Stimulated activated CD4-positive, alpha-beta T cell treated with anti-CD3 and anti-CD28 coated beads, TNF-alpha, amount 100 ng/mL, for 1 hour (primary cell): ENCODE measurements at places on chromosomes 2 and 18.

DNA sequence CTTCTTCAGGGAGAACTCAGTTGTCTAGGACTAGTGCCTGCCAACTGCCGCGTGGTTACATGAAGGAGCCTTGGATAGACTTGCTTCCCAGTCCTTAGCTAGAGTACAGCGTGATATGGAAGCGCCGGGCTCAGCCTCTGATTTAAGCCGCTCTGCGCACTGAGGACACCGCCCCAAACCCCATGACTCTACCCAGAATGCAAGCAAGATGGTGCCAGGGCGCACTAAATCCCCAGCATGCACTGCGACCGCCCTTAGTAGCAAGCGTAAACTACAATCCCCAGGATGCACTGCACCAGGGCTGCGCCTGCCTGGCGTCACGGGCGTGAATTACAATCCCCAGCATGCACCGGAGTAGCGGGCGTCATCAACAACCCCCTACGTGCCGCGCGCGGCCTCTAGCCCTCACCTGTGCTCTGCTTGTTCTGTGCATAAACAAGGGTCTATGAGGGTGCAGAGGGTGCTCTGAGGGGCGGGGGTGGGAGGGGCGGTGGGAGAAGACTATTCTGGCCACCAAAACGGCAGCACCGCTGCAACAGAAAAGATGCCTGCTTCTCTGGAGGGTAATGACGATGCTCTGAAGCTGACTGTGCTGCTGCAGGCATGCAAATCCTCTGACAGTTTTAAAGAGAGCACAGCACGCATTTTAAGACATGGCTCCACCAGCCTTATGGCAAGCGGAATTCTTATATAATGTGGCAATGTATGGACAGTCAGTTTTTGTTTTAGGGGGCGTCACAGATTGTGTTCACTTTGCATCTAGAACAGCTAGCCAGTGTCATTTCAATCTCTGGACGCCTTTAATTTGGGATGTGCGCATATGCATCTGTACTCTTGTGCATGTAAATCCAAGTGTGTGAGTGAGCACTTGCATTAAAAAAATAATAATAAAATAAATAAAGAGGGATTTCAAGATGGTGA, 282.5 kb upstream of the MYT1L start:
- peak; percentile 59 for DNase-seq

DNA sequence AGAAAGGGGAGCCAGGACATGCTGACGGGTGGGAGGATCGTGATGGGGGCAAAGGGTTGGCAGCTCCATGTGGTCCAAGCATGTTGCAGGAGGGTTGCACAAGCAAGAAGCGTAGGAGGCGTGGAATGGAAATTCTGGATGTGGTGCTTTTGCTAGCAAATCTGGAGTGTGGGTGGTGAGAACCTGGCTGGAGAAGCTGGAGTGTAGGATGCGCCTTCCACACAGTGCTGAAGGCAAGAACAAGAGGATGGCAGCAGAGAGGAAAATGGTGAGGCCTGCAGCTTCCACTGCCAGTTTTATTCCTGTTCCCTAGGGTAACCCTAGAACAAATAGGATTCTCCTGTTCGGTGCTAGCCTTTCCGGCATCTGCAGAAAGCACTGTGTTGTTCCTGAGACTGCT, 22.4 kb downstream of the CREG2 start:
- no peak for DNase-seq

- DNase-seq: no peak
Observed at GRCh38 chr2:15704086-15704787, 112.6 kb downstream of the DDX1 start.

GRCh38 chr2:86171295-86171694, 24.0 kb downstream of the IMMT start:
- no peak for DNase-seq

DNA sequence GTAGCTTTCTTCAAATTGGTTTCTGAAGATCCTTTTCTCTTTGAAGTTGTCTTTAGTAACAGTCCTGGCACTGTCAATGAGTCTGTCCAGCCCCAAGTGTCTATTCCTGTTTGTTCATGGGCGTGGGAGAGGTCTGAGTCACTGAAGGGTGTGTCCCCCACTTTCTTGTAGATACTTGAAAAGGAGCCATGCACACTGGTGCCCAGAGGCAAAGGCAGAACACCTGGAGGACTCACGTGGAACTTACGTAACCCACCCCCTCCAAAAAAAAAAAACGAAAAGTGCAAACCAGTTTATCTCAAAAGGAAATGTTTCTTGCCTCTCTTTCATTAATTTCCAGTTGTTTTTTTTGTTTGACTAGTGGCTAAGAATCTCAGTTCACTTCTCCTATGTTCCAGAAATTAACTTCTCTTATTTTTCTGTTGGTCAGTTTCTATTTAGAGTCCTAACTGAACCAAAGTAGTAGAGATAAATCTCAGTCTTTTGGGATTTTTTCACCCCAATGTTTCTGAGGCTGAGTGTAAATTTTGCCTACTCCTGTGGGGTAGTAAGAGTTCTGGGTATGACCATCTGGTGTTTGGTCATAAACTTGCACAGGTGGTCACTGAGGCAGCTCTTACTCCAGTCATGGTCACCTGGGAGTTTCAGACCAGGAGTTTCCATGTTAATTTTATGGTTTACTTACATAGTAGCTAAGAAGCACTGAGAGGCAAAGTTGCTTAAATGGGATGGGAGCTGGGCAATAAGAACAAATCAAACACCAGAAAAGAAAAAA, 54.9 kb downstream of the DSC3 start:
- DNase-seq: no peak

GRCh38 chr2:48723129-48723528, 32.4 kb downstream of the LHCGR start:
- no peak for DNase-seq

GRCh38 chr2:112980537-112980936, 2.7 kb downstream of the IL36G start:
- DNase-seq: no peak

- no peak for DNase-seq
Observed at GRCh38 chr2:217433522-217433921, 569.3 kb downstream of the TNS1 start.

- no peak for DNase-seq
Observed at GRCh38 chr2:199309973-199310372, 147.8 kb downstream of the SATB2 start.

DNA sequence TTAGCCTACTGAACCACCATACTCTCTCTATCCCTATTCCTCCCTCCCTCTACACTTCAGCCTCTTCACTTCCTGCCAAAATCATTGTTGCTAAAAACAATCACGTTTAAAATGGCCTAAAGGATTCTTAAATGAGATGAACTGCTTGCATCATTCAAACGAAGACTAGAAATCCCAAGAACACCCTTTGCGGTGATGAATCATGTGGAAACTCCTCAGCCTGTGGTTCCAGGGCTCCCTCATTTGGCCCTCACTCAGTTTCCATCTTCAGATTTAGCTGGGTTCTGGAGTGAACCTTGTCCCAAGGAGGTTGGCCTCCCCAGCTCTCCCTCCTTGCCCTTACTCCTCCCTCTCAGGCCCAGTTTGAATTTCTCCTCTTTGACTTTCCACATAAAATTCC, 125.6 kb upstream of the CDC42EP3 start:
- no peak for DNase-seq

DNA sequence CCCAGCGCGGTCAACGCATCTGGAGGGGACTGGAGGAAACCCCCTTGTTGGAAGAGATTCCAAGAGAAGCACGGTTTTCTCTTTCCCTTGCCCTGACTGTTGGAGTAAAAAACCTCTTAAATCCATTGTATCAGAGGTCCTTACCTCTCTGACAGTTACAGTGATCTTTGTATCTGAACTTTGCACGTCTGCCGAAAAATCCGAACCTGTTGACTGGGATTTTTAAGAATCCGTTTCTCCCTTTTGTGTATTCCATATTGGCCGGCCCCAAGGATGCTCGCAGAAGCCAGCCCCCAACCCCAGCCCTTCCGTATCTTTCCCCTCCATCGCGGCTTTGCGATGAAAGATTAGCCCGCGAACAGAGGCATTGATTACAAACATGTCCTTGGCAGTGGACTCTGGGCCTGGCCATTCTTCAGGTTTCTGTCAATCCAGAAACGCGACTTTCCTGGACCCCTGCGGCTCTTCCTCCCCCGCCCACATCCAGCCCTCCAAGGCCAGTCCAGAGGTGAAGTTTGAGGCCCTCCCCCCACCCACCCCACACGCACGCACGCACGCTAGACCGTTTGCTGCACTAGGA, 4.6 kb upstream of the DLX1 start:
- no peak for DNase-seq

- no peak for DNase-seq
Observed at GRCh38 chr2:45734952-45735351, 83.5 kb downstream of the PRKCE start.

- no peak for DNase-seq
Observed at GRCh38 chr2:189304360-189304759, 124.8 kb upstream of the COL5A2 start.

GRCh38 chr18:48517048-48517447, 21.8 kb upstream of the CTIF start:
- DNase-seq: no peak

DNA sequence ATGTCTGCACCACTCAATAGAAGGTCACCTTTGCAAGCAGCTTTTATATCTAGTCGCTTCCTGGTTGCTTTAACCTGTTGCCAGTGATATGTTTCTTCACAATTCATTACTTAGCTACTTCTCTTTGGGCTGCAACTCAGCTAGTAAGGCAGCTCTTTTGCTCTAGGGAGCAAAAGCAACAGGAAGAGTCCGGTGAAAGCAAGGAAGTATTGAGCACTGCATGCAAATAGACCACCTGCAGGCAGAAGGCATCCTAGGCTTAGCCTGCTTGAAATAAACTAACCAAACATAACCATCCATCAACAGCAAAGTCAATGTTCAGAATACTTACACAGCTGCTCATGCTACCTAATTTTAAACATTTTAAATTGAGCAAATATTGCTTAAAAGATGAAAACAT, 529.2 kb upstream of the LINC00305 start:
- no peak for DNase-seq

- no peak for DNase-seq
Observed at GRCh38 chr2:2022941-2023586, 278.7 kb upstream of the PXDN start.

DNA sequence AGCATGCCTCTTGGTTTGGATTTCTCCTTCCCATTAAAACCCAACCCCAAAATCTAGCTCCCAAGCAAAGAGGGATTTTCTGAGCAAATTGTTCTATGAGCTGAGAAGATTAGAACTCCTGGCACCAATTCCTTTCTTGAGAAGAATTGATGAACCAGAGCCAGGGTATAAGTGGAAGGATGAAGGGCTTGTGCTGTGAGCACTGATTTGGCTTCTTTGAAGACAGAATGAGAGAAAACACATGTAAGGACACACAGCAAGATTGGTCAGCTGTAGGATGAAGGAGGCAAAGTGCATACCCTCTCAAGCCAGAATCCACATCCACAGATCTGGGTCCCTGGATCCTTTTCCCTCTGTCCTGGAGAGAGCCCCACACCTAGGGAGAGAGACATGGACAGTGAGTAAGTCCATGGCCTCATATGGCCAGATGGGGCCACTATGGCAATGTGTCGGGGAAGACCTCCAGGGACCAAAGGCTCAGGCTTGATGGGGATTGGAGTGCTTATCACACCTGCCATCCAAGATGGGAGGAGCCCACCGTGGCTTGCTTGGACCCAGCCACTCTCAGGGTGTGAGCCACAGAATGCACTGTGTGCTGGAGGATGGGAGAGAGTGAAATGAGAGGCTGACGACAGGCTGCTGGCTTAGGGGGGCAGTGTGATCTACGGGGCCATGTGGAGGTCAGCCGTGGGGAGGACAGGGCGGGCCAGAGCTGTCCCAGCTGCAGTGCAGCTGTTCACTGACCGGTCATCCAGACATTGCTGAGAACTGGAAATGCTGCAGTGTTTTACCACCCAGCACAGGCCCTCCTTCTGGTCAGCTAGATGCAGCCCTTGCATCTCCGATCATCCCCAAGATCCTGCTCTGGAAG, 339.8 kb downstream of the CYP26B1 start:
- no peak for DNase-seq

DNA sequence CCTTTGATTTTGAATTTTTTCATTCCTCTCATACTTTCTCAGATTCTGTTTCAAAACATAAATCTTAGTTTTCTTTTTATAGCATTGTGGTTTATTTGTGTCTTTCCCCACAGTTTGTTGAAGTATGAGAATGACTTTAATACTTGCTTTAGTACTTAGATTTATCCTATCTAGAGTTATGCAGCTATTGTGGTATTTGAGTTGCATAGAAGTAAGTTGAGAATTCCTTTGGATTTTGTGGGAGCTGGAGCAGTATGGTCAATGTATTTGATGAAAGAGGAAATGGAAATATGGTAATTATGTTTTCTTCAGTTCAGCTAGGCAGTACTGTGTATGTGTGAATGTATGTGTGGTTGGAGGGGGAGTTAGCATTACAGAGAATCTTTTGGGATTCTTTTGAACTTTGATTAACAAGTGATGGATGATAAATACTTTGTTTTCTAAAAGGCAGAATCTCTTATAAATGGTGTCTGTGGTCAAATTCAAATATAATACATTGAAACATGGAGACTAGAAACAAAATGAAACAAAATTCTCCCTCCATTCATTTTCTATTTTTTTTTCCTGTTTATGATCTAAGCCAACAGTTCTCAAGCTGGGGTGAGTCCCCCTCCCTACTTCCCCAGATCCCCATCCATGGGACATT, 3.0 kb downstream of the ACVR2A start:
- DNase-seq: no peak

DNA sequence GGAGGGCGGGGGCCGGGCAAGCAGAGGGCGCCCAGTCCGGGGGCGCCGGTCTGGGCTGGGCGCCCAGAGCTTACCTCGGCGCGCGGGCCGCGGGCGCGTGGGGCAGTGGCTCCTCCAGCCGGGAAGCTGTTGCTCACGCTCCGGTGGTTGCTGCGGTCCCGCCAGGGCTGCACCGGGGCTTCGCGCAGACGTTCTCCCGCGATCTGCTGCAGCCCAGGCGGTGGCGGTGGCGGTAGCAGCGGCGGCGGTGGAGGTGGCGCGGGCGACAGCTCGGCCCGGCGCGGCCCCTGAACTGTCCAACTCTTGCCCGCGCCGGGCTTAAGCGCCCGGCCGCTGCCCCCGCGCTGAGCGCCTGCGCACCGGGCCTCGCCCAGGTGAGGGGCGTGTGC, 391 bp downstream of the ZNF385B start:
- DNase-seq: no peak

DNA sequence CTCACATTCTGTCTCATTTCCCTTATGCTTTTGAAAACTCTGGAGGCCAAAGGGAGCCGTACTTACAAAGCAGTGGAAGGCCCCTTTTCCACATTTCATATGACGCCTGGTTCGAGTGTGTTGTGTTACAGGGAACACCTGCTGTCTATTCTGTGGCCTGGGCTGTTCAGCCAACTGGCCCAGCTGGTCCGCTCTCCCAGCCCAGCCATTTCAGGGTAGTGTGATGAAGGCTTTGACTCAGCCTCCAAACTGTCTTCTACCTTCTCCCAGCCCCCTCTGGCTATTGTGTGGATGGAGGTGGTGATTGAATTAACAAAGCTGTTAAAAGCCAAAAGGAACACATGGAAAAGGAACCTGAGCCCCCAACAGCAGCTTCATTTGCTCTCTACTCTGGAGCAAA, 233.8 kb downstream of the ICOS start:
- no peak for DNase-seq

DNA sequence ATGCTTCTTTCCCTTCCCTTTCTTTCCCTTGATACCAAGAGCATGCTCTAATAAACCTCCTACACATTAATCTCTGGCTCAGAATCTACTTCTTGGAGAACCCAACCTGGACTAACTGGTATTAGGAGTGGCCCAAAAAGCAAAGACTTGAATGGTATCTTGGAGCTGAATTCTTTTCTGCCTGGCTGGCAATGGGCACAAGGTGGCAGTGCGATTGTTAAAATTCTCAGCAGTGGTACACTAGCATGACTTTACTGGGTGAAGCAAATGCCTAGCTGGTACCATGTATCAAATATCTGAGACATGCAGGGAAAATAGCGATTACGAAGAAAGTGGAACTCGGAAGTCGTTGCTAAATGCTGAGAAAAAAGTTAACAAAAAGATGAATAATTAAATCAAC, 376.1 kb downstream of the XIRP2 start:
- no peak for DNase-seq
